HS-27A (cell line): ENCODE measurements at places on chromosomes 12 and 14.

- DNase-seq, result no peak
These were observed 151.4 kb downstream of the TMTC2 start for GRCh38 chr12:82838131-82838551.

GRCh38 chr12:3713947-3714346 is 39.0 kb downstream of the CRACR2A start:
- DNase-seq, result no peak

- DNase-seq, result no peak
These were observed 233.2 kb downstream of the NRXN3 start for GRCh38 chr14:78403278-78403815.

DNA sequence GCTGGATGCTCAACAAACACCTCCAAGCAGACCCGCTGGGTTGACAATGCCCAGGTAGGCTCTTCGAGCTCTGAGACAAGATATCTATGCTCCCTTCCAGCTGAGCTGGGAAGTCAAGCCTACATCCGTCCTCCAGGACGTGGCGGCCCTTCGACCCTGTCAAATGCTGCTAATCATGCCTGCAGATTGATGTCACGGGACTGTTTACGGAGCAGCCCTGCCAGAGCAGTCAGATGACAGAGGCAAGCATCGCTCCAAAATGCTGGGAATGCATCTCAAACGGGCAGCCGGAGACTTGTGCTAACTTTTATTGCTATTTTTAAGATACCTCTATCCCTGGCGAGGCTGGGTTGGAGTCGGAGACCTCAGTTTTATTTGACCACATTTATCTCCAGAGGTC is 139.2 kb downstream of the NTF3 start:
- no peak for DNase-seq

GRCh38 chr14:85316701-85317410 is 213.1 kb upstream of the FLRT2 start:
- no peak for DNase-seq

DNA sequence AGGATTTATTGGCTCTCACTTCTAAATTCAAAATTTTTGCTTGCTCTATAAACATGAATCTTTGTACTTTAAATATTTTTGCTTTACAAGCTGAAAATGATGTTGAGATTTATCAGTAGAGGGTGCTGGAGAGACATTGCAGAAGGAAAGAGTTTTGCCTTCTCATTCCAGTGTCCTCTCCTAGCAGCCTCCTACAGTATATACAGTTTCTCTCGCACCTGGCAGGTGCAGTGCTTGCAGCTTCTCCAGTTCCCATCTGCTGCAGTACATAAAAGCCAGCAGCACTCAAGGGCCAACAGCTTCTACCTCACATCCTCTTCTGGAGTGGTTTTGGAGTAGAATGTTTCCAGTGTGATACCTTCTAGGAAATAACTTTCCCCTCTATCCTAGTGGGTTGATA is 601.8 kb upstream of the ATXN7L3B start:
- DNase-seq, result no peak

DNA sequence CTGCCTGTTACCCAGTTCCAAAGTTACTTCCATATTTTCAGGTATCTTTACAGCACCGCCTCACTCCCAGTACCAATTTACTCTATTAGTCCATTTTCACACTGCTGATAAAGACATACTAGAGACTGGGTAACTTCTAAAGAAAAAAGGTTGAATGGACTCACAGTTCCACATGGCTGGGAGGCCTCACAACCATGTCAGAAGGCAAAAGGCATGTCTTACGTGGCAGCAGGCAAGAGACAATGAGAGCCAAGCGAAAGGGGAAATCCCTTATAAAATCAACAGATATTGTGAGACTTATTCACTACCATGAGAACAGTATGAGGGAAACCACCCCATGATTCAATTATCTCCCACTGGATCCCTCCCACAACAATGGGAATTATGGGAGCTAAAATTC is 9.8 kb downstream of the AREL1 start:
- DNase-seq, result no peak

GRCh38 chr14:91410771-91411536 is 6.7 kb downstream of the CCDC88C start:
- DNase-seq, result no peak

GRCh38 chr14:95163666-95164065 is 6.3 kb upstream of the DICER1 start:
- DNase-seq, result no peak

- no peak for DNase-seq
These were observed 164.0 kb downstream of the FOXN3 start for GRCh38 chr14:89252887-89253532.

DNA sequence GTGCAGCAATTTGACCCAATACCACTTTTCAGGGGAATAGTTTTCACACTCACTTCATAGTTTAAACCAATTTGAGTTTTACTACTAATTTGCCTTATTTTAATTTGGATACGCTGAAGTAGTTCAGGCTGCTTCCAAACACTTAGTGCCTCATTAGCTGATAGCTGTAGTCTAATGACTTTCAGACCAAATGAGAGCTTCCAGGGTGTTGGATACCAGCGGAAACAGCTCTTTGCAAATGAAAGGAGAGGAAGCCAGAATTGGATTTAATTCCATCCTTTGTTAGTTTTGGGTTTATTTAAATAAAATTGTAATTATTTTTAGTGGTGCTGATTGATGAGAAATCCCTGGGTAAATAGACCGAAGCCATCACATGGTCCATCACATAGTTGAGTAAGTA is 158.3 kb upstream of the SEL1L start:
- DNase-seq, result no peak

DNA sequence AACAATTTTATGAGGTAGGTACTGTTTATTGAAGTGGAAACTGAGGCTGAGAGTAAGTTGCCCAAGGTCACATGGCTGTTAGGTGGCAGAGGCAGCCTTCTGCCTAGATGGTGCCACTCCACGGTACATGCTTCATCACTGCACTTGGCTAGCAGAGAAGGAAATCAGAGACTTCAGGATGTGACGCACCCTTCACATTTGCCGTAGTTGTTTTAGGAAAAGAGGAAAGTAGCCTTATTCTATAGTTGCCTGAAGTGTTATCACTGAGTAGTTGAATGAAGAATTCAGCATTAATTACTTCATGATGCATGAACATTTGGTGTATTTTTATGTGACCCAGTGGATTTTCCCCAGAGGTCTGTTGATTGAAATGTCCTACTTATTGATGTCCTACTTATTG is 55.7 kb downstream of the ERC1 start:
- no peak for DNase-seq

GRCh38 chr12:129873833-129874208 is 30.0 kb downstream of the TMEM132D start:
- DNase-seq, result no peak
